Chondrocyte (in vitro differentiated cells): ENCODE measurements at places on chromosomes 2 and 18. TPM values are rescaled to one million over a fixed set of nuclear protein-coding genes. Genes with fewer than 3 reads are reported as not detected.
A peak's percentile ranks its signal among the peaks of the same experiment; 100 is the strongest.

DNA sequence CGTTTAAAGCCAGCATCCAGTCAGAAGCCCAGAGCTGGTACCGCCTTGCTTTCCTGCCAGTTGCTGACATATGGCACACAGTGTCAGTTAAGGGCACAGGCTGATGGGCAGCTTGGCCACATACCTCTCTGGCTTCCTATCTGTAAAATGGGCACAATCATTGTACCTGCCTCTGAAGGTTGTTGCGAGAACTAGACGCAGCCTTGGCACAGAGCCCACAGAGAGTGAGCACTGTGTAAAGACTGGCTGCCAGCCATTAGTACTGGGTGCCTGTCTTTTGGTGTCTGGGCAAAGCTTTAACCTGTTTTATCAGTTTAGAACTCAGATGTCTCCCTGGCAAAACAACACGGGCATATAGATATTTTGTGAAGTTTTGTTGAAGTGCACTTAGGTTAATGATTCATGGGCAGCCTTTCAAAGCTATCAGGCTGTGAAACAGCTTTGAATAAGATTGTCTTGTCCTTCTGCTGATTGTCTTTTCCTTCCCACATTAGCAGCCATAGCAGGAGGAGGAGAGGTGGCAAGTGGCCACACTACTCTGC, 269.5 kb downstream of the NEDD4L start:
- DNase-seq = no peak
- H3K36me3 ChIP-seq = peaks cover 5% of the 10 kb centered on the region
- H3K27me3 ChIP-seq = no peaks in the 10 kb centered on the region
- H3K4me1 ChIP-seq = peaks cover 48% of the 10 kb centered on the region
- peak overlapping the region; percentile 93 for H3K27ac ChIP-seq

Gene SCTR
- total RNA-seq = not detected in 3 replicates

DNA sequence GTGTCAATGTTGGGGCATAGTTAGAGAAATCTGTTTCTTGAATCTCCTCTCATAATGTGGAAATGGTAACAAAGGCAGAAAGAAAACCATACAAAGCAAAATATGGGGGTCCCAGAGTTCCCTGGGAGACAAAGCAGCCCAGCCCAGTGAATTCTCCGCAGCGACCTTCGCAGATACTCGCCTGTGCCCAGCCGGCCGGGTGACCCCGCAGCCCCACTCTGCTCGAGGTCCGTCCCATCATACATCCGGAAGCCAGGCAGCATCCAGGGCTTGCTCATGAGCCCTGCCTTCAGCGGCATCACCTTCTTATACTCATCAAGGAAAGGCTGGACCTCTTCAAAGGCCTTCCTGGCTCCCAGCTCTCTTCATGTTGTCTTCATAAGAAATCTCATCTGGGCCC, 774.8 kb upstream of the ID2 start:
- H3K36me3 ChIP-seq = no peaks in the 10 kb centered on the region
- H3K4me1 ChIP-seq = peaks cover 8% of the 10 kb centered on the region
- peaks cover 2% of the 10 kb centered on the region for H3K27me3 ChIP-seq

- peaks cover 1% of the 10 kb centered on the region for H3K36me3 ChIP-seq
- peaks cover 10% of the 10 kb centered on the region for H3K27me3 ChIP-seq
- DNase-seq = no peak
- no peak overlapping the region for H3K4me3 ChIP-seq
- peaks cover 19% of the 10 kb centered on the region for H3K4me1 ChIP-seq
Observed at GRCh38 chr2:15673919-15674636, 82.4 kb downstream of the DDX1 start.

Gene IL36G
- total RNA-seq = not detected in 3 replicates

DNA sequence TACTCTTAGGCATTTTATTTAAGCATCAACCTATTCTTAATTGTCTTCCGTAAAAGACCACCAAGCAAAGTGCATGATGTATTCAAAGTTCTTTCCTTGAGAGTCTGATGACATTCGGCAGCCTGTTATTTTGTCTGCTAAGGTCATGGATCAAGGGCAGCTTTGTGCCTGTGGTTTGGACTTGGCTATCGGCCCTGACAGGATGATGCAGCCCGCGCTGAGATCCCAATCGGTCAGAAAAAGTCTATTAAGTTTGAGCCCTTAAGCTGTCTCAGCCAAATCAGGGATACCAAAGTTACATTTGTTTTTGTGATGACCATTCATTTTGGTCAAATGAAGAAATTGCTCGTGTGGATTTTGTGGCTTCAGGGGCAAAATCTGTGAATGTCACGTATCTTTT, 718.9 kb upstream of the FANCL start:
- H3K27me3 ChIP-seq = peaks cover 3% of the 10 kb centered on the region
- H3K36me3 ChIP-seq = no peaks in the 10 kb centered on the region
- H3K27ac ChIP-seq = no peak overlapping the region

DNA sequence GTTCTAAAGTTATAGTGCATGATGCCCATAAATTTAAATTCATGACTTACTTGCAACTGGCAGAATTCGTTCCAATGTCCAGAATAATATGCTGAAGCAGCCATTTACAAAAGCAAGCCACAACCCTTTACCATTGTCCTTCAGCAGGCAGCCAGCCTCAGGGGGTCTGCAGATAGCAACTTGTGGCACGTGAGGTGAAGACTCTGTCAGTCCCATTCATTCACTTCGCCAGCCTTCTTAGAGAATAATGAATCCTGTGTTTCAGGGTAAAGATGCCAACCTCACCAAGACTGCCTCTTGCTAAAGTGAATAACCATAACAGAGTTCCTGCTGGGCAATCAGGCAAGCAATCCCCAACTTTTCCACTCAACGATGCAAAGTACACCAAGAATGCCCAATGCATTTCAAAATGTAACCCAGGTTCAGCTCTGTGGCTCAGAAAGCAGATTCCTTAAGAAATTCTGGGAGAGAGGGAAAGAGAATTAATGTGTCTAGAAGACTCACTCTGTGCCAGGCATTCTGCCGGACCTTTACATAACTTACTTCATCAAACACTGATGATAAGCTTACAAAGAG, 315.4 kb downstream of the NCKAP5 start:
- H3K27me3 ChIP-seq = no peaks in the 10 kb centered on the region
- H3K4me1 ChIP-seq = no peaks in the 10 kb centered on the region
- no peak overlapping the region for H3K27ac ChIP-seq
- no peak overlapping the region for H3K4me3 ChIP-seq

GRCh38 chr2:147040298-147041120, 804.3 kb upstream of the ACVR2A start:
- no peaks in the 10 kb centered on the region for H3K27me3 ChIP-seq
- no peak for DNase-seq
- no peaks in the 10 kb centered on the region for H3K36me3 ChIP-seq
- H3K4me1 ChIP-seq = no peaks in the 10 kb centered on the region
- H3K4me3 ChIP-seq = no peak overlapping the region
- no peak overlapping the region for H3K27ac ChIP-seq

GRCh38 chr2:8368463-8368862, 313.4 kb upstream of the ID2 start:
- H3K4me1 ChIP-seq = no peaks in the 10 kb centered on the region
- H3K4me3 ChIP-seq = no peak overlapping the region
- H3K27me3 ChIP-seq = peaks cover 4% of the 10 kb centered on the region
- H3K27ac ChIP-seq = no peak overlapping the region

DNA sequence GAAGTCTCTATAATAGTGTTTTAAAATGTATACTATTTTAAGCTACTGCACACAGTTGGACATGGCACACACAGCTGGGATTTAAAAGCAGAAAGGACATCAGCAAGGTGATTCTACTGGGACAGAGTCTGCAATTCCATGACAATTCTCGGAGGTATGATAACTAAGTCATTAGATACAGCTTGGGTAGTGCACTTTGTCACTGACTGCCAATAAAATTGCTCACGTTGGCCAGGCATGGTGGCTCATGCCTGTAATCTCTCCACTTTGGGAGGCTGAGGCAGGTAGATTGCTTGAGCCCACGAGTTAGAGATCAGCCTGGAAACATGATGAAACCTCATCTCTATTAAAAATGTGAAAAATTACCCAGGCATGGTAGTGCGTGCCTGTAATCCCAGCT, 134.1 kb upstream of the SATB2 start:
- DNase-seq = no peak
- no peaks in the 10 kb centered on the region for H3K36me3 ChIP-seq
- no peaks in the 10 kb centered on the region for H3K4me1 ChIP-seq
- H3K27me3 ChIP-seq = peaks cover 26% of the 10 kb centered on the region
- no peak overlapping the region for H3K27ac ChIP-seq
- H3K4me3 ChIP-seq = no peak overlapping the region

DNA sequence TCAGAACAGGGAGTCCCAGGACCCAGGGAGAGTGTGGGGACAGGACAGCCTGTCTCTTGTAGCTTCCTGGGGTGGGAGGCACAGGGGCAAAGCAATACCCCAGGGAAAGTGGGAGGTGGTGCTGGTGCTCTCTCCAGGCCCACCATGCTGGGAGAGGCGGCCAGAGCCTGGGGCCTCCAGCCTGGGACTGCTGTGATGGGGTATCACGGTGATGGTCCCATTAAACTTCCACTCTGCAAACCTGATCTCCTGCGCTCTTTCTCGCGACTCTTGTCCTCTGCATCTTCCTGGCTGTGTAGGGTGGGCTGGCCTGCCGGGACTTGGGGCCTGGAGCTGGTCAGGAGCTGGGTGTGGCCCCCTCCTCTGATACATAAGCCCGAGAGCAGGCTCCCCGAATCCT, 8.0 kb upstream of the CAPN10 start:
- H3K4me3 ChIP-seq = no peak overlapping the region
- no peak for DNase-seq
- H3K27ac ChIP-seq = no peak overlapping the region
- peaks cover 24% of the 10 kb centered on the region for H3K4me1 ChIP-seq

GRCh38 chr2:208638059-208638458, 231.5 kb downstream of the PTH2R start:
- no peaks in the 10 kb centered on the region for H3K36me3 ChIP-seq
- no peaks in the 10 kb centered on the region for H3K27me3 ChIP-seq
- no peak overlapping the region for H3K27ac ChIP-seq
- H3K4me3 ChIP-seq = no peak overlapping the region
- H3K4me1 ChIP-seq = no peaks in the 10 kb centered on the region

- H3K4me1 ChIP-seq = peaks cover 23% of the 10 kb centered on the region
- peak overlapping the region; percentile 83 for H3K27ac ChIP-seq
- DNase-seq = no peak
- H3K4me3 ChIP-seq = no peak overlapping the region
Observed at GRCh38 chr2:236240228-236240990, 23.8 kb downstream of the ASB18 start.

Gene LIMS3
- total RNA-seq = 4.7 to 6.2 TPM (median 5.2 TPM) in 3 replicates

DNA sequence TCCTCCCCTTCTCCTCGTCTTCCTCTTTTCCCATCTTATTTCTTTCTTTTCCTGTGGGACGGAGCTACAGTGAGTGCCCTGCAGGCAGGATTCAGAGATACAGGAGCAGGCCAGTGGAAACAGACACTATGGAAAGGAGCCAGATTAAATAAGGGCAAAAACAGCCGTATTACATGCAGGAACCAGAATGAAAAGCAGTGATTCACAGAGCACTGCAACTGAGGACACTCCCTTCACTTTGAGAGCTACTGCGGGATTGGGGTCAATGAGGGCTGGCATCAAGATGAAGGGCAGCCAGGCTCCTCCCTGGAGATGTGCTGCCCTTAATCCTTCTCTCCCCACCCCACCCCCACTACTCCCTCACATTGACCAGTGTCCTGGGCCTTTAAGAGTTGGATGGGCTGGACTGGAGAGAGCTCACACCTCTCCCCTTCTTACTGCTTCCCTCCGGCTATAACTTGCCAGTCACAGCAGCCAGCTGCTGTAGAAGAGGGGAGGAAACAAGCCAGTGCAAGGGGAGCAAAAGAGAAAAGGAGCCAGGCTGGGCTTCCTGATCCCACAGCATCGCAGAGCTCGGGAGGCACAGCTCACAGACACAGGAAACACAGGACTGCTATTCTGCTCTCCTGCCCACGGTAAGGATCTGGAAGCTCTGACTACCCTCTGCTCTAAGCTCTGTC, at the start of gene PLCD4:
PLCD4 (plus strand) TSS at position 464 of the 680 bp plus-strand sequence. CDS start 7,841 bp downstream, outside the sequence.
- H3K4me3 ChIP-seq = peak within 1 kb of the TSS; percentile 67
- no peaks in the 10 kb centered on the region for H3K36me3 ChIP-seq
- no peak for DNase-seq
- H3K27me3 ChIP-seq = no peaks in the 10 kb centered on the region

DNA sequence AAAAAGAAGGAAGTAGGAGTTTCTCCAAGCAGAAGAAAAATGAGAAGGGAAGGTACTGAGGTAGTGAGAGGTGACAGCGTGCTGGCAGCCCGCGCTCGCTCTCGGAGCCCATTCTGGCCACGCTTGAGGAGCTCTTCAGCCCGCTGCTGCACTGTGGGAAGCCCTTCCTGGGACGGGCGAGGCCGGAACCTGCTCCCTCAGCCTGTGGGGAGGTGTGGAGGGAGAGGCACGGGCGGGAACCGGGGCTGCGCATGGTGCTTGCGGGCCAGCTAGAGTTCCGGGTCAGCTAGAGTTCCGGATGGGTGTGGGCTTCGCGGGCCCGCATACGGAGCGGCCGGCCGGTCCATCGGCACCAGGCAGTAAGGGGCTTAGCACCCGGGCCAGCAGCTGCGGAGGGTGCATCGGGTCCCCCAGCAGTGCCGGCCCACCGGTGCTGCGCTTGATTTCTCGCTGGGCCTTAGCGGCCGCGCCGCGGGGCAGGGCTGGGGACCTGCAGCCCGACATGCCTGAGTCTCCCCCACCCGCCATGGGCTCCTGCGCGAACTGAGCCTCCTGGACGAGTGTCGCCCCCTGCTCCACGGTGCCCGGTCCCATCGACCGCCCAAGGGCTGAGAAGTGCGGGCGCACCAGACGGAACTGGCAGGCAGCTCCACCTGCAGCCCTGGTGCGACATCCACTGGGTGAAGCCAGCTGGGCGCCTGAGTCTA, 11.1 kb upstream of the CYS1 start:
- peaks cover 4% of the 10 kb centered on the region for H3K4me1 ChIP-seq
- peaks cover 2% of the 10 kb centered on the region for H3K27me3 ChIP-seq
- no peak overlapping the region for H3K27ac ChIP-seq
- DNase-seq = no peak

GRCh38 chr2:134783912-134784311, 54.5 kb upstream of the ACMSD start:
- H3K4me3 ChIP-seq = no peak overlapping the region
- DNase-seq = no peak
- peaks cover 9% of the 10 kb centered on the region for H3K4me1 ChIP-seq
- H3K27ac ChIP-seq = no peak overlapping the region
- no peaks in the 10 kb centered on the region for H3K36me3 ChIP-seq

GRCh38 chr2:230256733-230257332, 31.3 kb downstream of the SP140 start:
- no peaks in the 10 kb centered on the region for H3K36me3 ChIP-seq
- no peak for DNase-seq
- H3K27ac ChIP-seq = no peak overlapping the region
- H3K27me3 ChIP-seq = peaks cover 10% of the 10 kb centered on the region
- no peaks in the 10 kb centered on the region for H3K4me1 ChIP-seq
- H3K4me3 ChIP-seq = no peak overlapping the region

DNA sequence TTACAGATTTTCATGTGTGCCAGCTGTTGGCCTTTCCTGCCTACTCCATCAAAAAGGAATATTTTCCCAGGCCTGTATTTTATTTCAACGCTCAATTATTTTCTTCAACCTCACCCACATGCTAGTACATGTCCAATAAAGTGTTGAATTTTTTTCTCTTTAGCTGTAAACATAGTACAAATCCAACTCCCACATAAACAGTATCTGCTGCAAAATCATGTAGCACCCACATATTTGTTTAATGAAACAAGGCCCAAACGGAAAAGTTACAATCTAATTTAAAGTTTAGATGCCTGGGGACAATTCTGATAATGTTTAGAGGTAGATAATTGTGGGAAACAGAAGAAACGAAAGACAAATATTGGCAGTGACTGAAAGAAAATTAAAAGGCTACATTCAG, 275.4 kb upstream of the ACVR2A start:
- H3K27ac ChIP-seq = no peak overlapping the region
- H3K4me3 ChIP-seq = no peak overlapping the region
- peaks cover 3% of the 10 kb centered on the region for H3K36me3 ChIP-seq

Gene BUB1
- 7.1 to 7.8 TPM (median 7.6 TPM) in 3 replicates for total RNA-seq
